Stomach (tissue), 19 donors: ENCODE measurements at places on chromosomes 7 and 10. TPM values are rescaled to one million over a fixed set of nuclear protein-coding genes. Genes with fewer than 3 reads are reported as not detected.

DNA sequence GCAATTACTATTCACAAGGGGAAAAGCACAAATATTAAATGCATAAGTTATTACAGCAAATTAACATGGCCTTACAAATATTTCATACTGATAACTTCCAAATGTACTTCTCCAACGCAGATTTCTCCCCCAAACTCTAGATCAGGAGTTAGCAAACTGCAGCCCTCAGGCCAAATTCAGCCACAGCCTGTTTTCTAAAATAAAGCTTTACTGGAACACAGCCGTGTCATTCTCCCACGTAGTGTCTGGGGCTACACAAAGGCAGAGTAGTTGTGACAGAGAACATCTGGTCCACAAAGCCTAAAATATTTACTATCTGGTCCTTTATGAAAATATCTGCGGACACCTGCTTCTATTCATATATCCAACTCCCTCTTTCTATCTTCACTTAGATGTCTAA, 151.8 kb upstream of the AHR start:
- no peak for DNase-seq

GRCh38 chr7:137399827-137400823, 56.6 kb upstream of the PTN start:
- DNase-seq, result no peak

DNA sequence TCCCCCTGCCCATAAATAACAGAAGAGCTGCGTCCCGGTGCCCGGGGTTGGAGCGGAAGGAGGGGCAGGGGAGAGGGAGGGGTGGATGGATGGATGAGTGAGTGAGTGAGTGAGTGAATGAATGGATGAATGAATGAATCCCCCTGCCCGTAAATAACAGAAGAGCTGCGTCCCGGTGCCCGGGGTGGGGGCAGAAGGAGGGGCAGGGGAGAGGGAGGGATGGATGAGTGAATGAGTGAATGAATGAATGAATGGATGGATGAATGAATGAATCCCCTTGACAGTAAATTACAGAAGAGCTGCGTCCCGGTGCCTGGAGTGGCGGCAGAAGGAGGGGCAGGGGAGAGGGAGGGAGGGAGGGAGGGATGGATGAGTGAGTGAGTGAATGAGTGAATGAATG, 7.6 kb upstream of the UNCX start:
- DNase-seq, result no peak

DNA sequence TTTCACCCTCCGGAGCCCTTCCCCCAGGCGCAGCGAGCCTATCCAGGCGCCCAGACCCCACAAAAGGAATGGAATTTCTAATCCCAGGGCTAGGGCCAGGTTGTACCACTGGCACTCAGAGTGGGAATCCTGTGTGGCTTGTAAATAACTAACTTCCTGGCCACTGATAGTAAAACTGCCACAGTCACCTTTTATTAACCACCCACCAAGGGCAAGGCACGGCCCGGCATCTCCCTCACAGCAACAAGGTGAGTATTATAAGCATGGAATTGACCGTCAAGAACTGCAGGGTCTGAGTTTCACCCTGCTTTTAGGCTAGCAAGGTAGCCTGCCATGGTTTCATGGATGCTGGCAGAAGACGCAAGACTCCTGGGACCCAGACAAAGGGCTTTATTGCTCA, 51.1 kb downstream of the SPOCK2 start:
- no peak for DNase-seq

ARHGAP22 gene
- 1.3 TPM for polyA plus RNA-seq
